Trophoblast cell (in vitro differentiated cells and primary cell): ENCODE measurements at places on chromosomes 13 and 19.
A peak's percentile ranks its signal among the peaks of the same experiment; 100 is the strongest.

DNA sequence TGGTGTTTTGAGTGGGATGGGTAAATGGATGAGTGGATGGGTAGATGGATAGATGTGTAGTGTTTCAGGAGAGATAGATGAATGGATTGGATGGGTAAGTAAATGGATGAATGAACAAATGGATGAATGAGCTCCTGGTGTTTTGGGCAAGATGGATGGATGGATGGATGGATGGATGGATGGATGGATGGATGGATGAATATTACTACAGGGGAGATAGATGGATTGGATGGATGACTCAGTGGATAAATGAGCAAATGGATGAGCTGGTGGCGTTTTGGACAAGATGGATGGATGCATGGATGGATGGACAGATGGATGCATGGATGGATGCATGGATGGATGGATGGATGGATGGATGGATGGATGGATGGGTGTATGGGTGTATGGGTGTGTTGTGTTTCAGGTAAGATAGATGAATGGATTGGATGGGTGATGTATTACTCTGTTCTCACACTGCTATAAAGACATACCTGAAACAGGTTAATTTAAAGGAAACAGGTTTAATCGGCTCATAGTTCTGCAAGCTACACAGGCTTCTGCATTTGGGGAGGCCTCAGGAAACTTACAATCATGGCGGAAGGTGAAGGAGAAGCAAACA is 12.3 kb downstream of the ZSWIM4 start:
- no peak for DNase-seq

DNA sequence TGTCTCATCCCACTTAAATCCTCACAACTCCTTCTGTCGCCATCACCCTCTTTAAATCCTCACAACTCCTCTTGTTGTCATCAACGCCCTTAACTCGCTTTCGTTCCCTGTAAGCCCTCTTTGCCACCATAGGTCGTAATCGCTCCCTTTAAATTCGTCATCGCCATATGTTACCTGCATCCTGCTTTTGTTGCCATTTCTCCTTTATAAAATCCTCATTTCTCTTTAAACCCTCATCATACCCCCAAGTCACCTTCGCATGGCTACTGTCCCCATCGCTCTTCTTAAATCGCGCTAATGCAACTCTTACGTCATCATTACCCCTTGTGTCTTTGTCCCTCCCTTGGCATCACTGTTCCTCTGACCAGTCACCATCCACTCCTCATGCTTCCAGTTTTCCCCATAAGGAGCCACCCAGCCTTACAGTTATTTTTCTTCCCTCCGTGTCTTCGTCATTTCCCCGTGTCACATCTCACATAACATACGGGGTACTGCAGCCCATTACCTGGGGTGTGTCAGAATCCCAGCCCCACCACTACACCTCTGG is 539 bp downstream of the PLD3 start:
- peak; percentile 44 for DNase-seq

GRCh38 chr19:7917267-7918061 is 2.7 kb upstream of the SNAPC2 start:
- peak; percentile 78 for DNase-seq

DNA sequence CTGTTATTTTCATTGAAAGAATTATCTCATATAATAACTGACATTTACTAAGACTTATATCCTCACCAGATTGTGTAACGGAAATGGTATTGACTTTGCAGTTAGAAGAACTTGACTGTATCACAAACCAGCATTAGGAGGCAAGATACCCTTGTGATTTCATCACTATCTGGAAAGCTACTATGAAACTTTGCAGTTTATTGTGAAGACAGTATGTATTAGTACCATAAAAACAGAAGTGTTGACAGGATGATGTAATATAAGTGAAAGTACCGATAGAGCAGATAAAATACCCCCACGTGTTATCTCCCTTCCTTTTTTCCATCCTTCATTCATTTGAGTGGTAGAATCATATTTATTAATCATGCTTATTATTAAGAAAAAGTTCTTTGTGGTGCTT is 365.7 kb upstream of the KLHL1 start:
- DNase-seq, result no peak

- DNase-seq, result peak; percentile 83
These were observed at the start of gene ZNF578 for GRCh38 chr19:52453324-52454094. Gene ZNF578 (plus strand): TSS chr19:52453553. CDS start chr19:52501846, 48,293 bp downstream.

DNA sequence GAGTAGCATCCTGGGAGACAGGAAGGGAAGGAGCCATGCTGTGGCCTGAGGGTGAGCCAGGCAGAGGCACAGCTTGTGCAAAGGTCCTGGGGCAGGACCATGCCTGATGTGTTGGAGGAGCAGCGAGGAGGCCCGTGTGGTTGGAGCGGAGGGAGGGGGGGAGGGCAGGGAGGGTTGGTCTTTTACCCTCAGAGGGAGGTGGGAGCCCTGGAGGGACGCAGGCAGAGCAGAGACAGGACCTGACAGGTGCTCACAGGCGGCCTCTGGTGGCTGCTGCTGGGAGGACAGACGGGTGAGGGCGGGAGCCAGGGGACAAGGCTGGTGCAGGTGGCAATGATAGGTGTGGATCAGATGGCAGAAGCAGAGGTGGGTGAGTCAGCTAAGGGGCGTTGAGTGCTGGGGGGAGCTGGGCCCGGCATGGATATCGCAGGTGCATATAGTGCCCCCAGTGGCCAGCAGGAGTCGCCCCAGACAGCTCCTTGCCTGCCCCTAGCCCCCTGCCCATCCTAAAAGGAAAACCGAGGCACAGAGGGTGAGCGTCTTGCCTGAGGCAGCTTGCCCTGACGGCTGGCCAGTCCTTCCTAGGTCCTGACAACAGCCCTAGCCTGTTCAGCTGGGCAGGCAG is 9.8 kb upstream of the GNA15 start:
- peak; percentile 80 for DNase-seq

DNA sequence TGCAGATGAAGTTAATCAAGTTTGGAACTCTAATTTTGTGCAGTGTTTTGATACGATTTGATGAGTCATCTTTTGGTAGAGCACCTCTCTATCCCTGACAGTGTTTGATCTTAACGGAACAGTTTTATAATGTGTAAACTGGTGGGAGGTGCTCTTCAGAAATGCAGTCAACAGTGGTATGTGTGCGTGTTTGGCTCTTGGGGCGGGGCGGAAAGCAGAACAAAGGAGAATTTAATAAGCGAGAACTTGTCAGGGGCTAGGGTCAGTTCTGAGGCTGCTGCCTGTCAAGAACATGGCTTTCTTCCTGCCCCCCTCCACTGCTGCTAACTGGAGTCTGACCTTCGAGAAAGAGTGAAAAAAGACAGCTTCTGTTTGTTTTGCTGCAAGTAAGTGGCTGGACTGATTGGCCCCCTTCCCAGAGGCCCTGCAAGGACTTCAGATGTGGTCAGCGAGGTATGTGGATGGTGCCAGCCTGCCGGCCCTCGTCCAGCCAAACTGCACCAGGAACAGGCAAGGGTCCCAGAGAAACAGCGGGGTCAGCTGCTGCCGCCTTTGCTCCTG is 40.8 kb downstream of the BBC3 start:
- no peak for DNase-seq

- DNase-seq, result peak; percentile 3
These were observed 190.3 kb downstream of the TM9SF2 start for GRCh38 chr13:99691552-99691951.

DNA sequence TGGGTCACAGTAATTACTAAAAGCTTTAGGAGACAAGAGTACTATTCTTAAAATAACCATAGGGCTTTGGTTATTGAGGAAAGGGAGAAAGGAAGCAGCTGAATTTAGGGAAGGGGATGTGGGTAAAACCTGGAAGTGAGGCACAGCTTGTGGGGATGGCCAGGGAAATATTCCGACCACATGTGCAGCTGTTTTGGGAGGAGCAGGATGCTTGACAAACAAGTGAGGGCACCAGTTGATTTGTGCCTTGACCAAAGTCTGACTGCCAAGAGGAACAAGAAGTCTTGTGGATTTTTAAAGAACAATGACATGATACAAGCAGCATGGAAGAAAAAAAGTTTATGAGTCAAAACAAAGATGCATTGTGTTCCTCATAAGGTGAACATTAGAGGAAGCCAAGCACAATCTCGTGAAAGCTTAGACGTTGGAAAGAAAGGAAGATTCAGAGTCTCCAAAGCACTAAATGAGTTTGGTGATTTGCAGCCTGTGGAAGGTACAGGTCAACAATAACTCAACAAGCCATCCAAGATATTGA is 108.5 kb upstream of the GPC6 start:
- DNase-seq, result no peak

- DNase-seq, result no peak
These were observed 59.5 kb downstream of the ZIC5 start for GRCh38 chr13:99911965-99912566.

DNA sequence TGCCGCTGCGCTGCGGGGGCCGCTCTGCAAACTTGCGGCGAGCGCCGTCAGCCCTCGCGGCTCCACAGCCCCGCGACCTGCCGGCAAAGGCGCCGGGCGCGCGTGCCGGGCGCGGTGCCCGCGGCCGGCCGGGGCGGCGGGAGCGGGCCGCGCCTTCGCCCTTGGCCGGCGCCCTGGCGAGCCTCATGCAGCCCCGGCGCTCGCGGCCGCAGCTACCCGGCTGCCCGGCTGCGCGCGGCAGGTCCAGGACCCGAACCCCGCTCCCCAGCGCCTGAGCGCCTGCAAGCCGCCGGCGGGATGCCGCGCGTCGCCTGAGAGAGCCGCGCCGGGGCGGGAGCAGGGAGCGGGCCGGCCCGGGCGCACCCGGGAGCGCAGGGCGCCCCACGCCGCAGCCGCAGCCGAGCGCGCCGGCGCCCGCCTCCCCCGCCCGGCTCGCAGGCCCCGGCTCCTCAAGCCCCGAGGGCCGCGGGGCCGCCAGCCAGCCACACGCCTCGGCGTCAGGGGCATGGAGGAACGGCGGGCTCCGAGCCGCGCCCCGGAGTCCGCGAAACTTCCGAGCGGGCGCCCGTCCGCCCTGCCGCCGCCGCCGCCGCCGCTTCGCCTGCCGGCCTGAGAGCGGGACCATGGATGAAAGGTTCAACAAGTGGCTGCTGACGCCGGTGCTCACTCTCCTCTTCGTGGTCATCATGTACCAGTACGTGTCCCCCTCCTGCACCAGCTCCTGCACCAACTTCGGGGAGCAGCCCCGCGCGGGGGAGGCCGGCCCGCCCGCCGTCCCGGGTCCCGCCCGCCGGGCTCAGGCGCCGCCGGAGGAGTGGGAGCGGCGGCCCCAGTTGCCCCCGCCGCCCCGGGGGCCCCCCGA is 564 bp downstream of the HS6ST3 start:
- no peak for DNase-seq

DNA sequence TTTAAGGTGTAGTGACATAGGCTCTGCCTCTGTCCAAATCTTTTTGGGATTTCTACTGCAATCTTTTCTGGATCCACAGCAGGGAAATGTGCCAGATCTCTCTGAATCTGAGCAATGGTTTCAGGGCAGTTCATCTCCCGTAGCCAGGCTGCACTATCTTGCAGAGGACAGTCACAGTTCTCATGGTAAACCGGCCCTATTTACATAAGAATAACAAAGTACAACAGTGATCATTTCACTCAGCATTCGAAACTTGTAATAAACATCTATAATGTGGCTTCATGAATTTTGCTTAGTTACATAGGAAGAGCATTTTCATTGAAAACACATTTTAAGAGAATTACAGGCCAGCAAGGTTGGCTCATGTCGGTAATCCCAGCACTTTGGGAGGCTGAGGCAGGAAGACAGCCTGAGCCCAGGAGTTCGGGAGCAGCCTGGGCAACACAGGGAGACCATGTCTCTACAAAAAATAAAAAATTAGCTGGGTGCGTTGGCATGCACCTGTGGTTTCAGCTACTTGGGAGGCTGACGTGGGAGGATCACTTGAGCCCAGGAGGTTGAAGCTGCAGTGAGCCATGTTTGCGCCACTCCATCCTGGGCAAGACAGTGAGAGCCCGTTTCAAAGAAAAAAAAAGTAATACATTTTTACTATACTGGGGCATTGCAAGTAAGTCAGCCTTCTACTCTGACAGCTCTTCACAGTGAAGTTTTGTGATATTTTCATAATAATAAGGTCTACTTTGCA is 5.0 kb downstream of the POGLUT2 start:
- DNase-seq, result no peak
